ELR (cell line): ENCODE measurements at places on chromosomes 16 and 17.

GRCh38 chr16:15768201-15768600, 88.6 kb downstream of the MYH11 start:
- no peak for DNase-seq

DNA sequence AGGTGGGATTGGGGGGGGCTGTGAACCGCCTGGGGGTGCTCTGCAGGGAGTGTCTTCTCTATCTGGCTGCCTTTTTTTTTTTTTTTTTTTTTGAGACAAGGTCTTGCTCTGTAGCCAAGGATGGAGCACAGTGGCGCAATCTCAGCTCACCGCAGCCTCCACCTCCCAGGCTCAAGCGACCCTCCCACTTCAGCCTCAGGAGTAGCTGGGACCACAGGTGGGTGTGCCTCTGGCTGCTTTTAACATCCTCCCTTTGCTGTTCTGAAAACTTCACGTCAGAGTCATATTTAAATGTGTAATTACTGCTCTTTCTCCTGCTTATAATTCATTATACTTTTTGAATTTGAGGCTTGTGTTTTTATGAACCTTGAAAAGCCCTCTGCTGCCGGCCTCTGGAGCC, 78.4 kb downstream of the ZNF778 start:
- DNase-seq, result no peak

- no peak for DNase-seq
These were observed 3.6 kb upstream of the ARL4D start for GRCh38 chr17:43395165-43395564.

DNA sequence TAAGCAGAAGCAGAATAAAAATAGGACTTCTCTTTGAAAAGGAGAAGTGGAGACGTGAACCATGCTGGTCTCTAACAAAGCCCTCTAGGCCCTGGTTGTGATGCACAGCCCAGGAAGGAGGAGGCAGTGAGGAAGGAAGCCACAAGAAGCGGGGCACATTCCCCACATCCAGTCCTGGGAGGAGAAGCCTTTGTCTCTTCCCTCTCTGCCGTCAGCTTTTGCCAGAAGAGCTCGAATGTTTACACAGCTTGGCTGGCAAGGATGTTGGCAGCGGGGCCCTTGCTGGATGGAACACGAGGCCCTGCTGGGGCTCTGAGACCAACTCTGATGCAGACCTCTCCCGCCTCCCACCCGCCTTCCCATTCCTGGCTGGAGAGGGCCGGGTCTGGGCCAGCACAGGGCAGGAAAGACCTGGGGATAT, 91.3 kb downstream of the MAF start:
- DNase-seq, result no peak

GRCh38 chr17:79883202-79883601, 44.0 kb upstream of the CBX4 start:
- no peak for DNase-seq
